ENCODE measurements at places on chromosomes 7 and 10.

DNA sequence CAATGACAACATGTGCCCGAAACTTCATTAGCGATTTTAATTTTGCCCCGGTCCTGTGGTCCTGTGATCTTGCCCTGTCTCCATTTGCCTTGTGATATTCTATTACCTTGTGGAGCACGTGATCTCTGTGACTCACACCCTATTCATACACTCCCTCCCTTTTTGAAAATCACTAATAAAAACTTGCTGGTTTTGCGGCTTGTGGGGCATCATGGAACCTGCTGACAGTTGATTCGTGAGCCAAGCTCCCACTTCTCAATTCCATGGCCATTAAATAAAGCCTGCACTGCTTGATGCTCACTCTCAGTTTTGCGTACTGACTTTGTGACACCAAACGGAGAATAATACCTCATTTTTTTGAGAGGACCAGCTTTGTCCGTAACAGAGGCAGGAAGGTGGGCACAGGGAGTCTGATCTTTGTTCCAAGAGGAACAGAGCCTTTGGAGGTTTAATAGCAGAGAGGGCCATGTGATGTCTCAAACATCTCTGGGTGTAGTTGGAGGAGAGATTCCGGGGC is 3.8 kb upstream of the ADAMTS14 start:
- no peak for DNase-seq

GRCh38 chr7:18550574-18550973 is 55.0 kb downstream of the HDAC9 start:
- DNase-seq: no peak

GRCh38 chr7:1700536-1701333 is 30.7 kb downstream of the ELFN1 start:
- DNase-seq: no peak

GRCh38 chr10:6498771-6499170 is 81.3 kb downstream of the PRKCQ start:
- peak; percentile 22 for DNase-seq

DNA sequence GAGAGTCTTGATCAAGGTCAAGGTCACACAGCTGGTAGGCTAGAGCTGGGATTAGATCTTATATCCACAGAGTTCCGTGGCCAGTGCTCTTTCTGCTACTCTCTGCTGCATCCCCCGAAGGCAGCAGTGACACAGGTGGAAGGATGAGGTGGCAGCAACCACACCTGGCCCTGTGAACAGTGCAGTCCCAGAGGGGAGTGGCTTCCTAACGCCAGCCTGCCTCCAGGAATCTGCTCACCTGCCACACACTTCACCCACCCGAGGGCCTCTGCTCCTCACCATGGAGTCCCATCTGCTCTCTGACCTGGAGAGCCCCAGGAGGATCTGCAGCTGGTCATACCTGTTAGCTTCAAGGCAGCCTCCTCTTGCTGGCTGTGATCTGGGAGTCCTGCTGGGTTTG is 484.2 kb downstream of the PLXNA4 start:
- DNase-seq: no peak

DNA sequence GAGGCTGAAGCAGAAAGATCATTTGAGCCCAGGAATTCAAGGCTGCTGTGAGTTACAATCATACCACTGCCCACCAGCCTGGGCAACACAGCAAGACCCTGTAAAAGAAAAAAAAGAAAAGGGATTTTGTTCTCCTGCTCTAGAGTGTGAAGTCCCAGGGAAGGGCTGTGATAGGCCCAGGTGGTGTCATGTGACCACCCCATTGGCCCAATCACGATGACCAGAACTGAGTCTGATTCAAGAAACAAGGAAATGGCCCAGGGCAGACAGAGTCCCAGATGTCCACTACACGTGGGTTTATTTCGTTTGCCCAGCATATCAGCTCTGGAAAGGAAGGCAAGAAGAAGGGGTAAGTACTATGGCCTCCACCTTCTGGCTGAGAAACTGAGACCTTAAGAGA is 81.3 kb upstream of the CUX1 start:
- no peak for DNase-seq

DNA sequence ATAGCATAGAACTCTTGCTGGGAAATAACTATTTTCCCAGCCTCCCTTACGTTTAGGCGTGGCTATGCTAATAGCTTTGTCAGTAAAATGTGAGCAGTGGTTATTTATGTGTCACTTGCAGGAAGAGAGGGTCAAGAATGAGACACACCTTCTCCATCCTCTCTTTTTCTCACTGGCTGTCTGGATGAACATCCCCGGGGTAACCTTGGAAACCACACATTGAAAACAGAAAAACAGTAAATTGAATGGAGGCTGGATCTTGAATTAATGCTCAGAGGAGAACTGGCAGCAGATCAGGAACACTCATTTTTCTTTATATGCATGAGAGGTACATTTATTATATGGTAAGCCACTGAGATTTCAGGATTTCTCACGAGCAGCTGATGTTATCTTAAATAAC is 127.6 kb downstream of the DNAJB9 start:
- no peak for DNase-seq

DNA sequence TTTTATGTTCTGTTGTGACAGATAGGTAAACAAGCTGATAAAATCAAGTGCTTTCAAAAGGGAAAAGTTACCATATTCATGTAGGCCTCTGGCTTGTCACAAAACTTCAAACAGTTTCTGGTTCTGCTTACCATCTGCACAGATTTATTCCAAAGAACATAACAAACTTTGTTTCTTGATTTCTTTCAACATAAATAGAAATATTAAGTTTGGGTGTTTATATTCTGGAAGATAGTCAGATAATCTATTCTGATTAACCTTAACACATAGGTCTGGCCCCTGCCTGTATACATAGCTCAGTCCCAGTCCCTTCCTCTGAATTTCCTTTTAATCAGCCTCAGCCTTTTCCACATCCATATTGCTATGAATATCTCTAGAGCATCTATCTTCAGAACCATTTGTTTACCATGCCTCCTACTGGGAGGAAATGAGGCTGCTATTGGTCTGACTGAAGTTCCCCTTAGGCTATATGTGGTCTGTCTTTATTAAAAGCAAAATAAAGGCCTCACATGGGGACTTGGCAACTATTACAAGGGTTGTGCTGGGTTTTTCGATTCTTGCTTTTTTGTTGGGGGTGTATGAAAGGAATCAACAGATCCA is 319.0 kb downstream of the HPSE2 start:
- DNase-seq: no peak

- DNase-seq: no peak
Measured at GRCh38 chr7:11026452-11027359, 53.0 kb downstream of the PHF14 start.

- DNase-seq: no peak
Measured at GRCh38 chr10:61905837-61906561, 4.5 kb downstream of the ARID5B start.
